ENCODE measurements at places on chromosomes 7 and 10.

DNA sequence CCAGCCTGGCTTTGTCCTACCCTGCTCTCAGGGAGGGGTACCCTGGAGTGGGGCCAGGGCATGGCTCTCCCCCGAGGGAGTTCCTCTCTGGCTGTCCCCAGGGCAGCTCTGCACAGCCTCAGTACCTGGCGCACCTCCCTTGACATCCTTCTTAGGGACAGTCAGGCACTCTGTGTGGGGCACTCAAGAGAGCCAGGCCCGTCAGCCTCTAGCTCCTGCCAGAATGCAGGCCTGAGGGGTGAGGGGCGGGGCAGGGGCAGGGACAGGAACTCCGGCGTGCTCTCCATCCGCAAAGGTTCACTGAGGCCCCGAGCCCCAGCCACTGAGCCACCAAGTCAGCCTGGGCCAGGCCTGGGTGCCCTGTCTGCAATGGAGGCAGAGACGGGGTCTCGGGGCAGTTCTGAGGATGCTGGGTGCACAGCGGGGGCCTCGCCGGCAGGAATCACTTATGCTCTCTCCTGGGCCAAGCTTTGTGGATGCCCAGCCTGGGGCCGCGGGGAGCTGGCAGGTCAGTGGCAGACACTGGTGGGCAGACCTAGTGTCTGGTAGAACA, 10.1 kb downstream of the LIMK1 start:
- DNase-seq = no peak

GRCh38 chr7:103811997-103812396, 177.5 kb downstream of the RELN start:
- no peak for DNase-seq

DNA sequence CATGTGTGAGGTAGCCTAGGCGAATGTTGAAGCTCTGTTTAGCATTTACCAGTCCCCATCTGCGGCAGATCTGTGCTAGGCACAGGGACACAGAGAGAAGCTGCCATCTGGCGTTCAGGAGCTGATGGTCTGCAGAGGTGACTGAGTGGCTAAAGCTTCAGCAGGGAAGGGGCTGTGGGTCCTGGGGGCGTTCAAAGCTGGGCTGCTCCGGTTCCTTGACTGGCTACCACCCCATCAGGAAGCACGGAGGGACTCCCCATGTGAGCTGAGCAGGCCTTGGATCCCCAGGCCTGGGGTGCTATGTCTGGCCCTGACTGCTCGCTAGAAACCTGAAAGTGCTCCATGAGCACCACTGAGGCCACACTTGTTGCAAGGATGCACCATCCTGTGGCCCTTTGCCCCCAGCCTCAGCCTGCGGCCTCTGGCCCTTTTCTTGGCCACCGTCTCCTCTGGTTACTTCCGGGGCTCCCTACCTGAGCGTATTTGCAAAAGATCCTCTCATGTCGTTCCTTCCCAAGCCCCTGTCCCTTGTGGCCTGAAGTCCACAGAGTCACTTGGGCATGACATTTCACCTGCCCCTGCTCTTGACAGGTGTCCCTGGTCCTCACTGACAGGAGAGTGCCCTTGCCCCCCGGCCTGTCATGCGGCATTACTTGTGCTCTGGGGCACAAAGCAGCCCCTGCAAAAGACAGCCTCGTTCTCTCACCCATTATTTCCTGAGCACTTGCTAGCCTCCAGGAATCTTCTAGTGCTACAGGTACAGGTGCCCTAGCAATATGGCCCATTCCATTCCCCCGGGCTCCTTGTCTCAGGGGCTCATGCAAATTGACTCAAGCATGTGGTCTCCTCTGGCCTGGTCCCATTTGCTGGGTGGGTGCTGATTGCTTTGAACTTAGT, 108.1 kb downstream of the GLRX3 start:
- DNase-seq = no peak

DNA sequence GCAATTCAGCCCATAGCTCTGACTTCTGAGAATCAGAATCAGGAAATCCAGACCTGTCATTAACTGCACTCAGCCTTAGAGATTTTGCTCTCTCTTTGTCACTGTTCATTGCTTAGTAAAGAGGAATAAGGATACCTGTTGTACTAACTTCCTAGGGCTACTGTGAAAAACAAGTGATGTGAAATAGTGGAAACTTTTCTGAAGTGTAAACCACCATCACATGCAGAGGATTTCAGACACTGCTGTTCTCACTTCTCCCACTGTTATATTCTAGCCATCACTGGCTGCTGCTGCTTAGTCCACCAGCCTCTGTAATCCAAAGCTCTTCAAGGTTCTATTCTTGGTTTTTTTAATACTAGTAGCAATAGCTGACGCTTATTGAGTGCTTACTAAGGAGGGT, 129.6 kb upstream of the CCDC6 start:
- no peak for DNase-seq

Measured in kidney capillary endothelial cell (primary cell).